Fibroblast of the aortic adventitia (primary cell): ENCODE measurements at places on chromosomes 16 and 17.
A peak's percentile ranks its signal among the peaks of the same experiment; 100 is the strongest.

DNA sequence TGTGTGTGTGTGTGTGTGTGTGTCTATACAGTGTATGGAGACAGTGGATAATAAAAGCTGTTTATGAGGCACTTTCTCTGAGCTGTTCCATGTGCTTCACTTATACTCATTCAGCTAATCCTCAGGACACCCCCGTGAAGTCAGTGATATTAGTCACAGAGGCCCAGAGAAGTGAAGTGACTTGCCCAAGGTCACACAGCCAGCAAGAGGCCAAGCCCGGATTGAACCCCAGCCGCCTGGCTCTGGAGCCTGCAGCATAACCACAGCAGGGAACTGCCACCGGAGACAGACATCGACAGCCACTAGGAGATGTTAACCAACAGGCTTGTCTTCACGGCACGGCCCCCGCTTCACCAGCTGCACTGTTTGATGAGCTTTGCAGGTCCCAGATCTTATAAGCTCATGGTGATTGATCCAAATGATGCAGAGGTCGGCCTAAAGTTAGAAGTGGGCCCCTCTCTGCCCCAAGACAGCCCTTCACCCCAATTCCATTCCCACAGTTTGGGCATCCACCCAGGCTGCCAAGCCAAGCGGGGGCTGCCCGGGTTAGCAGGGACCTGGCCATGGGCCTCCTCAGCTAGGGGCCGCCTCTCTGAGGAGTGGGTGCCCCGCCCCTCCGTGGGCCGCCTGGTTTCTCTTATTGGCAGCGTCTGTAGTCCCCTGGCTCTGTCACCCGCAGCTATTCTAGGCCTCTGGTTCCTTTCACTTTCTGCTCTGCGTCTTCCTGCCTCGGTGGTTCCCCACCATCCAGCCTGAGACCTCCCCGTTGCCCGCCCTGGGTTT is 30.9 kb downstream of the SOCS1 start:
- DNase-seq, result no peak

- no peak for DNase-seq
Measured at GRCh38 chr16:7209598-7209997, 123.0 kb upstream of the RBFOX1 start.

DNA sequence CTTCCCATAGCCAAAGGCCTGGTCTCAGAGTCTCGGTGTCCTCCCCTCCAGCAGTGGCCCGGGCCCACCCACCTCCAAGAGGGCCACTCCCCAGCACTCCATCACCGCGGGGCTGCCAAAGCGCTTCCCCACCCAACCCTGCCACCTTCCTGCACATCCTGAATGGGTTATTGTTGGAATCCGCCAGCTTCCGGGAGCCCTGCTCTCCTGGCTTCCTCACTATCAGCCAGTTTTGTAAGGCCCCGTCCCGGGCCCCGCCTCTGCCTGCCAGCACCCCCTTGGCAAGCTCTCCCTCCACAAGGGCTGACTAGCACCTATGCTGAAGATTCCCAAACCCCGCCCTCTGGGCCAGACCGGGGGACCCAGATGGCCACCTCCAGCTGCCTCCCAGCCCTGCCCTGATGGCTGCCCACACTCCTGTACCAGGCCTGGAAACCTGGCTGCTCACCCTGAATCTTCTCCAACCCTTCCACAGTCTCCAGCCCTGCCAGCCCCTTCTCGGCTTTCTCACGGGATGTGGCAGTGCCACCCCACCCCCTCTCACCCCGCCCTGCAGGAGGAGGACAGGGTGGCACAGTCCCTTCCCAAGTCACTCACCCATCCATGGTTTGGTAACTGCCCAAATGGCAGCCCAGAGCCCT is 14.4 kb downstream of the MYBBP1A start:
- no peak for DNase-seq

GRCh38 chr16:49017501-49017900 is 264.1 kb downstream of the CBLN1 start:
- no peak for DNase-seq

DNA sequence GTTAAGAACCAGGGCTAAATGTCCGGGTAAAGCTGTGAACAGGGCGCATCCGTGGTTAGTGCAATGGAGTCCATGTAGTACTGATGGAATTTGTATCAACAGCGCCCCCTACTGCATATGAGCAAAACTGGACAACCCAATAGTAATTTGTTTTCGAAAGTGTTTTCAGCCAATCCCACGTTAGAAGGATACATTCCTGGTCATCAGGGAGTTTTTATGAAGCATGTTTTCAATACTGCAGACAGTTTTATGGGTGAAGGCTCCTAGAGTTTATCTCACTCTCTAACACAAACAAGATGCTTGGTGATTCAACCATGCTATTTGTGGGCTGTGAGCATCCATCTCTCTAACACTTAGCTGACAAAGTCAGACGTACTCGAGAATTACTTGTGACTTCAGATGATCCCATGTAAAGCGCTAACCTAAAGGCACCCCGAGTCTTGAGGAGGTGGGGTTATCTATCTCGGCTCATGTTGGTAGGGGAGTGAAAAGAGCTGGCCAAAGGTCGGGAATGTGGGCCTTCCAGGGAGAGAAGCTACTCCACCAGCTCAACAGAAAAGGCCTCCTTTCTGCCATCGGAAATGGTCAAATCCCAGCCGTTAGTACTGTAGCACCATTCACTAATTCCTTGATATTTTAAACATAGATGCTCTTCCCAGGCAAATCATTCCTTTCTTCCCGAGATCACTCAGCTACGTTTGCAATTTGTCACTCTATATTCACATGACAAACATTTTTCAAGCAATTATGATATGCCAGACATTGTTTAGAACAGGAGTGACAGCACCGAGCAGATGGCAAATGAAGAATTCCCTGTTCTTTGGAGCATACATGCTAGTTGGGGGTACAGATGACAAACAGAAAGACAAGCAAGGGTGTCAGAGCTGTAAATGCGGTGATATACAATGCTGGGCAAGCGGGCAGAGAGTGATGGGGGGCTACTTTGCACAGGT is 46.9 kb upstream of the HNF1B start:
- peak; percentile 41 for DNase-seq

DNA sequence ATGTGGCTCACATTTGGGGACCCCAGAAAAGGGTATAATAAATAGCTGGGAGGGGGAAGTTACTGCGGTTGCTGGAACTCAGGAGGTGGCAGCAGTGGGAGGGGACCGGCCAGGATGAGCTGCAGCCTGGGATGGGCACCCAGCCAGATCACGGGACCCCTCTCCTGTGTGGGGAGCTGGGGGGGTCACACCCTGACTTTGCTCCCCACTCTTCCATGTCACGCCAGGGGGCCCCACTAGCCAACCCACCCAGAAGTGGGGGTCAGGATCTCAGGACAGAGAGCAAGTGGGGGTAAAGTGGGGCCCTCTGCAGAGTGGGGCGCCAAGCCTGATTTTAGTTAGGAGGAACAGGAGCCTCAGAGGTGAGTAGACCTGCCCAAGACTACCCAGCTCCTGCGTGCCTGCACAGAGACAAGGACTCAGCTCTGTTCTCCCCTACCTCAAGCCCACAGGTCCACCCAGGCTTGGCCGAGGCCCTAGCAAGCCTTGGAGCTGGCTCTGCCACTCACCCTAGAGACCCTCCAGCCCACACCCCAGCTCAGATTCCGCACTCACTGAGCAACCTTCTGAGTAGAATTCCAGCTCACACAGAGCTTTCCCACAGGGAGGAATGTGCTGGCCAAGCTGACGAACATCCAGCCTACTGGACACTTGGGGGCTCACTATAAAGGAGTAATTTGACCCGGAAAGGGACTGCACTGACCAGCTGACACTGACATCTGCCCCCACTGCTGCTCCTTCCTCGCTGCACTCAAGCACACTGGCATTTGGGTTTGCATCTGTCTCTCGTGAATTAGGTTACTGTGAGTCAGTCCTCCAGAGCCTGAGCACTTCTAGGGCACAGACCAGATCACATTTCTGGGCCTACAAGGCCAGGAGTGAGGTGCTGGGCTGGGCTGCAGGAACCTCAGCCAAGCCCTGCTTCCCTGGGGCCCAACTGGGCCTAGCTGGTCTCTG is 310.1 kb downstream of the C16orf95 start:
- no peak for DNase-seq

- DNase-seq, result no peak
Measured at GRCh38 chr17:42913981-42914617, 13.5 kb downstream of the G6PC1 start.

DNA sequence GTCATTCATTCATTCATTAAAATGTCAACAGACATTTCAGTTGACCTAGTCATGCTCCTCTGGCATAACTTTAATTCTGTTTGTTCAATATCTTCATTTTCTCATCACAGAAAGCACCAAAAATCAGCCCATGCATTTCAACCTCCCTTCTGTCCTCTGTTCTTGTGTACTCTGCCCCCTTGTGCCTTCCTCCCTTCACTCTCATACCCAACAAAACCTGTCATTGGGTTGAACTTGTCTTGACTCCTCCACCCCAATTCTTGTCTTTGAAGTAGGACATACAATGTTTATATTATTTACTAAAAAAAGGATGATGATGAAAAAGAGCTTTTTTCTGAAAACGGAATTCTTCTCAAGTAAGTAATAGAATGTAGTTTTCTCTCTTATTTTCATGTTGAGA is 43.8 kb downstream of the COX10 start:
- DNase-seq, result no peak

DNA sequence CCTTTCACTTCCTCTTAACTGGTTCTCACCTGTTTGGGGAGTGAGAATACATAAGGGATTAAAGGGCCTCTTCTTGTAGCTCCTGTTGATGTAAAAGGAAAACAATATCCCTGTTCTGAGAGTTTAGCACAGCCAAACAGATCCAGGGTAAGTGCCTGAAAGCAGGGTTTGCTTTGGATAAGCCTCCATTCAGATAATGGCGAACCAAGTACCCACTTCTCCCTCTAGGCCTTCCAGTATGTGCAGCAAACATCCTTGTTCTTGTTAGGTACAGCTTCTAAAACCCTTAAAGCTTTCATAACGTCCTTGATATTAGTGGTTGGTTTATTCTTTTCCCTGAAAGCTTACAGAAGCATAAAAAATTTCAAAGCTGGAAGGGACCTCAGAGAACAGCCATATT is 130.6 kb upstream of the DNAH9 start:
- no peak for DNase-seq

DNA sequence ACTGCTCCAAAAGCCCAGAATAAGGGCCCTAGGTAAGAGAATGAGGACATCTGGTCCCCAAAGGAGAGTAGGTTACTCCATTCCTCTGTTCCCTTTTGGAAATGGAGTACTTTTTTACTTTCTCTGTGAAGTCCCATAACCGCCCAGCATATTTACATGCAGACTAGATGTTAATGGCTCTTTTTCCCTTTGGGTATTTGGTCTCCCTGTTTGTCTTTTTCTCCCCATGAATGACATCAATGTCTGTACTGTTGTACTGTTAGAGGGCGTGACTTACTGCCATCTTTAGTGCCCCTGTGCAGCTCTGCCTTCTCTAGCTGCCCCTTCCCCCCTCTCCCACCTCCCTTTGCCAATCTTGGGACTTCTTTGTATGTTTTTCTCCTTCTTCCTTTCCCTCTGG is 19.0 kb downstream of the GPR179 start:
- no peak for DNase-seq

GRCh38 chr17:68657166-68657565 is 56.0 kb upstream of the FAM20A start:
- no peak for DNase-seq

DNA sequence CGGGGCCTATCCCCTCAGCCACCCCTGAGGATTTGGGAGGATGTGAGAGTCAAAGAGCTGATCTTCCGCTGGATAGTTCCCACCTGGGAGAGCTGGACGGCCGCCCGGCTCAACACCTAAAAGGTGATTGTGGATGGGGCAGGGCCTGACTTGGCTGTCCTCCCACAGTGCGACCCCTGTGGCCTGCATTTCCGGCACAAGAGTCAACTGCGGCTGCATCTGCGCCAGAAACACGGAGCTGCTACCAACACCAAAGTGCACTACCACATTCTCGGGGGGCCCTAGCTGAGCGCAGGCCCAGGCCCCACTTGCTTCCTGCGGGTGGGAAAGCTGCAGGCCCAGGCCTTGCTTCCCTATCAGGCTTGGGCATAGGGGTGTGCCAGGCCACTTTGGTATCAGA is 4.5 kb downstream of the BCL6B start:
- DNase-seq, result no peak

GRCh38 chr16:10123141-10123540 is 59.1 kb downstream of the GRIN2A start:
- peak; percentile 39 for DNase-seq

DNA sequence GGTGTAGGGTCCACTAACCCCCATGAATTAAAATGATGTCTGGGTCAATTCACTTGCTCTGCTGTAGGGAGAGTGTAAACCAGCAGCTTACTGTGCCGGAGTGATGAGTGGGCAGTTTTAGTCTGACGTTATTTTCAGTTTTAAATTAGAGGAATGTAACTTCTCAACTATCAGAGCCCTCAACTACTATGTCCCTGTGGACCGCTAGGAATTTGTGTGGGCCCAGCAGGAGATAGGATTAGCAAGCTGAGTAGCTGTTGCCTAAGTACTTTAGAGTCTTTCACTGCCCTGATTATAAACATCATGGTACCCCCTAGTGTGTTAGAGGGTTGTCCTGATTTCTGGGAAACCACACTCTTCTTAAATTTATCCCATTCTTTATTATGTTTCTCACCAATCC is 11.4 kb downstream of the MARVELD3 start:
- DNase-seq, result peak; percentile 74

DNA sequence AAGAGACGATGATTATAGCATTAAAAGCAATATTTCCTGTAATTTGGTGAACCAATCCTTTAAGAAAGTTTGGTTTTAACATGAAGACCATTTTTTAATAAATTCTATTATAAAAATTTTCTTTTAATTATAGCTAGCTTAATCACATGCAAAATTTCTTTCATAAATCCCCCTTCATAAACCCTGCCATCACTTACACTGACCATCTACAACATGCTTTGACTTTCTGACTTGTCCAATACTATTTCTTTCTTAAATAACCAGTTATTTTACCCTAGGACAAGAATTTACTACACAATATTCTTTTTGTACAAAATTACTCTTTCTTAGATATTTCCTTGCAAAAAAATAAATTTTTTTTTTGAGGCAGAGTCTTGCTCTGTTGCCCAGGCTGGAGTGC is 1334.8 kb downstream of the CDH11 start:
- DNase-seq, result no peak

DNA sequence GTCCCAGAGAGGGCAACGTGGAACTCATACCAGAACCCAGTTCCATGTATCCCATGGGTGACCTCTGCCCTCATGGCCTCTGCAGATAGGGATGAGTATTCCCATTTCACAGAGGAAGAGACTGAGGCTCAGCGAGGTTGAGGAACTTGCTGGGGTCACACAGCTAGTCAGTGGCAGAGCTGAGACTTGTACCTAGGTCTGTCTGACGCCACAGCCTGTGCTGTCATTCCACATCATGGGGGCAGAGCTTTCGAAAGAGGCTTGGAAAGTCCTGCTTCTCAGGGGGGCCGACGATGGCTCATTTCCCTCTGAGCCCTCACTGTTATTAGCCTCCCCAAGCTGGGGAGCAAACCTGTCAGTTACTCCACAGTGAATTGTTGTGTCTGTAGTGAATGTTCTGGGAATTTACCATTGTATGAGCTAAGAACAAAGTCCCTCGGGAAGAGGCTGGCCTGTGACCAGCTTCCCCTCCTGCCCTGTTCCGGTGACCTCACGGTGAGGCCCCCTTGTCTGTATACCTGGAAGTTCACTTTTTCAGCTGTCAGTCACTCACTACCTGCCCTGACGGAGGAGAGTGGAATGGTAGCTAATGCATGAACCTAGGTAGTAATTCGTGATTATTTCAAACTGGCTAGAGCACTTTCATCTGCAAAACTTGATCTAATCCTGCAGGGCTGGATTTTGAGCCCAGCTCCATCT is 8.9 kb downstream of the METTL22 start:
- DNase-seq, result no peak
